RCC 7860 (cell line): ENCODE measurements at places on chromosomes 2 and 18.

- DNase-seq = no peak
Measured at GRCh38 chr2:175400975-175401374, 219.5 kb upstream of the ATP5MC3 start.

DNA sequence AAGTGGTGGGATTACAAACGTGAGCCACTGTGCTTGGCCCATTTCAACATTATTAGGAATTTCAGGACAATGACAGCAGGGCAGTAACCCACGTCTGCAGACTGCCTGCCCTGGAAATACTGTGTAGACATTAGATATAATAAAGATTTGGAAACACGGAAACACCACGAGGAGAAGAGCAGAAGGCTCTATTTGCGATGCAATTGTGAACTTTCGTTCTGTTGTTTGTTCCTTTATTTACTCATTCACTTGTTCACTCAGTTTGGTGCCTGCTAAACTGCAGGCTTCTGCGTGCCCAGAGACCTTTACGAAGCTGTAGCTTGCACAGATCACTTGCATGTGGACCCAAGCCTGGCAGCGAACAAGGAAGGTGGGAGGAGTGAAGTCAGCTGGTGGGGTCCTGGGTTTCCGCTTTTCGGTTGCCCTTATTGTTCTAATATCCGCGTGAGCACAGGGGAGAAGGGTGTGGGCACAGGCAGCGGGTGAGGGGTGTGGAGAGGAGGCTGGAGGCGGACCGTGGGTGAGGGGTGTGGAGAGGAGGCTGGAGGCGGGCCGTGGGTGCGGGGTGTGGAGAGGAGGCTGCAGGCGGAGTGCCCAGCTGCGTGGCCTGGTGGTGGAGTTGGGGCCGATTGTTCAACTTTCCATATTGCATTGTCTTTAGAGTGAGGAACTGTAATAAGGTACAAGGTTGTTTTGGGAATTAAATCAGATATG lies 3.4 kb downstream of the COLEC11 start:
- no peak for DNase-seq

DNA sequence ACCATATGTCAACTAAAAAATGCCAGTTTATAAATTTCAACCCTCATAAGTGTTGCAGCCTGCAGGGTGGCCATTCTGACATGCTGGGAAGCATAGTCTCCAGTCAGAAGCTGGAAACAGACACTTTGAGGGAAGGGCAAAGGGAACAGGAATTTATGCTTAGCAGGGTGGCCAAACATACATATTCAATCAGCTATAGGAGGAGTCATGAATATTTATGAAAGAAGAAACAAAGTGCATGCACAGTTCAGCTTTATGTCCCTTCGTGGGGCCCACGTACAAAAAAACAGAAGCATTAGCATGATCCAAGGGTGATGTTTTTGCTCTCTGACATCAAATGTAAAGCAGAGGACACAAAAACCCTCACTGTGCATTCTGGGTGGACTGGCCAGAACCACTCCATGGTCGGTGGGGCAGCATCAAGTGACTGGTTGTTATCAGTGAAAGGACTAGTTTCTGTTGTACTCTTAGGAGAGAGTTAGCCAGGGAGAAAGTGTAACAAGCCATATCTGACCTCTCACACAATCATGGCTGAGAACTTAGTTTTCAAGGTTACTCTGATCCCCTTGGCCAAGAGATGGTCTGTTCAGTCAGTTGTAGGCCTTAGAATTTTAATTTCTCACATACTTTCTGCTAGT lies 9.9 kb upstream of the PDE11A start:
- no peak for DNase-seq

DNA sequence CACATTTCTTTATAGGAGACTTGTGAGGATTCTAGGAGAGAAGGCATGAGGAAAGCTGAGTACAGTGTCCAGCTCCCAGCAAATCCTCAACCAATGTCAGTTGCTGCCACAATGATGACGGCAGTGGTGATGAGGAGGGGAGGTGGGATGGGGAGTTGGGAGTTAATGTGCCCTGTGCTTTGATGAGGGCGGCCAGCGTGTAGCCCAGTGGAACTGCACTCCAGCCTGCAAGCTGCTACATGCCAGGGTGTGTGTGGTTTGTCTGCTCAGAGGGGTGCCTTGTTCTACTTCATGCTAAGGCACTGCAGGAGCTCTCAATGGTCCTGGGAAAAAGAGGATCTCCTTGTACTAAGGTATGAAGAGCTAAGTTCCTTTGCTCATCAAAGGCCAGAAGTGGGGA lies 96.1 kb downstream of the MSH2 start:
- no peak for DNase-seq

GRCh38 chr2:82411071-82411470 lies 2048.0 kb downstream of the SUCLG1 start:
- DNase-seq = no peak

DNA sequence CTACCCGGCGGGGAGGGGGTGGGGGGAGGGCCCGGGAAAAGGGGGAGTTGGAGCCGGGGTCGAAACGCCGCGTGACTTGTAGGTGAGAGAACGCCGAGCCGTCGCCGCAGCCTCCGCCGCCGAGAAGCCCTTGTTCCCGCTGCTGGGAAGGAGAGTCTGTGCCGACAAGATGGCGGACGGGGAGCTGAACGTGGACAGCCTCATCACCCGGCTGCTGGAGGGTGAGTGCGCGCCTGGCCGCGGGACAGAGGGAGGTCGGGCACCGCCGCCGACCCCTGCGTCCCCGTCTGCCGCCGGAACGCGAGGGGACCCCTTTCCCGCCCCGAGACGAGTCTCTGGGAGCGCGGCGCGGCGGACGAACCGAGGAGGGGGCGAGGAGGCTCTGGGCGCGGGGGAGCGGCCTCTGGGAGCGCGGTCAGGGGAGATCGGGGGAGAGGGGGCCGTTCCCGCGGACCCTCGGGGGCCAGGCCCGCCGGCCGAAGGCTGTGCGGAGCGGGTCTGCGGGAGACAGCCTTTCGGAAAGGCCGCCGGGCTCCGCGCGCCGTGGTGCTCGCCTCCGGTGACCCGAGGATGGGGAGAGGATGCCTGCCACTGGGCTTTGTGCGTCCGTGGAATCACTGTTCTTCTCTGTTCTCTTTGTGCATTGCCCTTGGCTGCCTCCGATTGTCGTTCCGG lies 463 bp downstream of the PPP1CB start:
- no peak for DNase-seq

GRCh38 chr18:63148449-63149301 lies 170.9 kb downstream of the BCL2 start:
- no peak for DNase-seq

DNA sequence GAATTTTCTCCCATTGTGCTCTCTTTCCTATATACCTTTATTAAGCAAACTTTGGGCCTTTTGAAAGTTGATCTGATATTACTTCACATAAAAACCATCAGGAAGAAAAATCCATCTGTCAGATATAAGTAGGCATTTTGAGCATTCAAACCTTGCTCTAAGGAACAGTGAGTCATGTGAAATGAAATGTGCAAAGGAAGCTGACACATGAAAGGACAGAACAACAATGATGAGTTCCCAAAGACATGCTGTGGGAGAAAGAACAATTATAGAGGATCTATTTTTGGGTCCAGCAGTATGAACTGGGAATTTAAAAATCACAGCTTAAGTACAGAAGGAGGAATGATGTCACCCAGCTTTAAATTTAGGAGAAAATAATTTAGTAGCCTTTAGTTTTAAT lies 18.1 kb downstream of the CALCRL start:
- DNase-seq = peak; percentile 44

- no peak for DNase-seq
Measured at GRCh38 chr2:241620419-241620769, 16.6 kb downstream of the THAP4 start.

- DNase-seq = peak; percentile 95
Measured at GRCh38 chr2:36380624-36381481, 25.3 kb downstream of the CRIM1 start.

GRCh38 chr2:171522788-171523087 lies 464 bp downstream of the CYBRD1 start:
- DNase-seq = no peak

DNA sequence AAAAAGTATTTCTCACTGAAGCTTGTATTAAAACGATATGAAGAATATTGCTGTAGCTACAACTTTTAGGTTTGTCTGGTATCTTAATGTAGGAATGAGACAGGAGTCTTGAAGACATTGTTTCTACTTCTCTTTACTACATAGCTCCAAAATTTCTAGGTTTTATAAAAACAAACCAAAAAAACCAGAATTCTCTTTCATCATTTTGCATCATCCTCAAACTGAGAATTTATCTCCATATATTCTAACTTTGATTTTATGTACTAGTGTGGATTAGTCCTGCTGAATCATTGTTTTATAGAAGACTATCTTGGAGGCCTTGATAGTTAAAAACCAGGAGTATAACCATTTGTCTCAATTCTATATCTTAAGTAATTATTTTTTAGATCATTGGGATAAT lies 100.2 kb downstream of the ICA1L start:
- no peak for DNase-seq

- DNase-seq = no peak
Measured at GRCh38 chr2:165214093-165214492, 10.2 kb upstream of the SCN3A start.

GRCh38 chr2:72293620-72294019 lies 146.0 kb upstream of the CYP26B1 start:
- DNase-seq = no peak

DNA sequence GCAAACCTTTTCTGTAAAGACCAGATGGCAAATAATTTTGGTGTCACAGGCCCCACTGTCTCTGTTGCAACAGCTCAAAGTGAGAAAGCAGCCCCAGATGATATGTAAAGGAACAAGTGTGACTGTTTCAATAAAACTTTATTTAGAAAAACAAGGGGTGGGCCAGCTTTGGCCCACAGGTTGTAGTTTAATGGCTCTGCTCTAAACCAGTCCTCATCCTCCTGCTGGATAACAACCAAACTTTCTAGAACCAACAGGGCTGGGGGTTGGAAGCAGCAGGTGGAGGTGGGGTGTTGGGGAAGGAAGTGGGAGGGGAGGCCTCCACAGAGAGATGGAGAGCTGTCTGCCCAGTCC lies 28.8 kb upstream of the INHBB start:
- DNase-seq = no peak

GRCh38 chr2:16407358-16407757 lies 258.3 kb downstream of the CYRIA start:
- DNase-seq = no peak

DNA sequence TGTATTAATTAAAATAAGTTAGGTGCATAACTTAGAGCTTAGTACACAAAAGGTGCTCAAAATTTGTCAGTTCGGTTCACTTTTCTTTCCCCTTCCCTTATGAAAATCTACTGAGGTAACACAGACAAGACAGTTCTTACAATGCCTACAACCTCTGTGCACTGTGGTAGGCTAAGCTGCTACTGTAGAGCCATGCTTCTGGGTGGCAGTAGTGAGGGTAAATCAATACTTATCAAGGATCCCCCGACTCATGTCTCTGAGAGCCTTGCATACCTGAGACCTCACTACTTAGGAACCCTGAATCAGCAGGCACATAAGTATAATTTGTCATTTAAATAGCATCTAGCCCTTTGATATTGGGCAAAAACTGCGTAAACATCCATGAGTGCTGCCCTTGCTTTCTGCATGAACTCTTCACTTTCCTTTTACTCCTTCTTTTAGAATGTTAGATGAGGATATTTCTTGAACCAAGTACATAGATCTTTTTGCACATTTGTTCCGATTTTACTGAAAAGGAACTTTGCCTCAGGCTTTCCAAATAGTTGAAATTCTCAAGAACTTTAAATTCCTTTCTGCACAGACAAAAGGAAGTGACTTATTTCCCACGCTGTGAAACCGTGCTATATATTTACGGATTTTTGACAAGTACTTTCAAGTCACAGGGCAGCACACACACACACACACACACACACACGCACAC lies 234.4 kb downstream of the TRIB2 start:
- no peak for DNase-seq

GRCh38 chr2:177667626-177668025 lies 275.1 kb downstream of the AGPS start:
- DNase-seq = no peak

- no peak for DNase-seq
Measured at GRCh38 chr2:218041302-218042168, 27.5 kb upstream of the RUFY4 start.

DNA sequence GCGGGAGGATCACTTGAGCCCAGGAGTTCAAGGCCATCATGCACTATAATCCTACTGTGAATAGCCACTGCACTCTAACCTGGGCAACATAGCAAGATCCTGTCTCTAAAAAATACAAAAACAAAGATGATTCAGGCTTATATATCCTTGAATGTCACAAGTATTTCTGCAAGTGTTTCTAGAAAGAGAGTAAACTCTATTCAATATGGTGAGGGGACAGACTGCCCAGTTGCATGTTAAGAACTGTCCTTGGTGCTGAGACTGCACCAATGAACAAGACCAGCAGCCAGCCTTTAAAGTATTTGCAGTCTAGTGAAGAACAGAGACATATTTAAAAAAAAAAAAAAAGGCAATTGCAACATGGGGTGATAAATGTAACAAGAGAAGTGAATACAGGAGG lies 16.4 kb downstream of the MAP3K19 start:
- DNase-seq = no peak

DNA sequence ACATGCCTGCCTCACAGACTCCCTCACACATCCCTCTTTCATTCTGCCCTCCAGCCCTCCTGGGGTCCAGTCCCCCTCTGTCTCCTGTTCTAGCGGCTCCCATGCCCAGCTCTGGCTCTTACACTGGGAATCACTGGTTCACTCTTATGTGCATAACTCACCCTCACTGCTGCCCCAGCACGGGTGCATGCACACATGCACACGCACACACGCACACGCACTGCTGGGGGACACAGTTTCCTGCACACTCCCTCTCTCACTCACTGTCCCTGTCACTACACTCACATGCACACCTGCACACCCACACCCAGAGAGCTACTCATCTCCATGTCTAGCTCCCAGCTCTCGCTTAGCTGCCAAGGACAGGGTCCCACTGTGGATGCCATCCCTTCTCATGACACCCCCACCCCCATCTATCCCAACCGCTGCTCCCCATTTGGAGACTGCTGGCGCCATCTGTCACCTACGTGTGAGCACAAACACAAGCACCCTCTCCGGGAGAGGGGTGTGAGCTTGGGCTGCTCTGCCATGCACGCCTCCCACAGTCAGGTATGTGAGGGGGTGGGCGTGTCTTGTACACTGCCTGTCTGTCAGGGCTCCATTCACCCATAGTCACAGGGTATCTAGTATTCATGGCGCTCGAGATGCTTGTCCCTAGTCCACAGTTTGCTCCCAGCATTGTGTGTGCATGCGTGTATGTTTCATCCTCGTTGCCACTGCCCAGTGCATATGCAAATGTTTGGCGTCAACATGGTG lies 1.8 kb downstream of the ASIC4 start:
- no peak for DNase-seq

GRCh38 chr2:197813093-197813787 lies 8.8 kb downstream of the PLCL1 start:
- DNase-seq = peak; percentile 38

DNA sequence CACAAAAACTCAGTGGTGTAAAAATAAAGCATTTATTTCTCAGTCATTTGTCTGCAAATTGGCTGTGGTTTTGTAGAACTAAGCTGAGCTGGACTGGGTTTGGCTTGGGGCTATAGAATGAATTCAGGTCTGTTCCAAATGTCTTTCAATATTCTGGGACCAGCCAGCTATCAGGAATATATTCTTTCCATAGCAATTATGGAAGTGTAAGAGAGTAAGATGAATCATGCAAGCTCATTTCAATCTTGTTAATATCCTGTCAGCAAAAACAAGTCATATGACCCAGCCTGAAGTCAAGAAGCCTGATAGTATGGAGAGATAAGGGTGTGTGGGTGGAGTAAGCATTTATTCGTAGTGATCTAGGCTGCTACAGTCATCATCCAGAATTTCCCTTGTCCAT lies 481.0 kb upstream of the CDH2 start:
- DNase-seq = no peak

GRCh38 chr2:219293736-219294231 lies 14.6 kb downstream of the DNAJB2 start:
- DNase-seq = no peak

- DNase-seq = no peak
Measured at GRCh38 chr2:239393388-239393940, 7.4 kb downstream of the HDAC4 start.
